ENCODE measurements at places on chromosomes 2 and 18.

GRCh38 chr2:138190999-138191398, 226.7 kb downstream of the HNMT start:
- no peak overlapping the region for H3K27ac ChIP-seq
- no peaks in the 10 kb centered on the region for H3K4me1 ChIP-seq

- H3K27ac ChIP-seq, result no peak overlapping the region
- no peaks in the 10 kb centered on the region for H3K27me3 ChIP-seq
- no peaks in the 10 kb centered on the region for H3K4me1 ChIP-seq
- H3K4me3 ChIP-seq, result no peak overlapping the region
- no peaks in the 10 kb centered on the region for H3K36me3 ChIP-seq
Observed at GRCh38 chr18:45456090-45457021, 158.9 kb upstream of the SLC14A2 start.

- no peaks in the 10 kb centered on the region for H3K4me1 ChIP-seq
- no peak for DNase-seq
- no peaks in the 10 kb centered on the region for H3K27me3 ChIP-seq
Observed at GRCh38 chr18:3748086-3748485, 298.1 kb downstream of the TGIF1 start.

GRCh38 chr18:12554796-12555388, 103.0 kb downstream of the SPIRE1 start:
- no peak overlapping the region for H3K27ac ChIP-seq
- DNase-seq, result no peak
- H3K4me1 ChIP-seq, result no peaks in the 10 kb centered on the region
- H3K4me3 ChIP-seq, result no peak overlapping the region

DNA sequence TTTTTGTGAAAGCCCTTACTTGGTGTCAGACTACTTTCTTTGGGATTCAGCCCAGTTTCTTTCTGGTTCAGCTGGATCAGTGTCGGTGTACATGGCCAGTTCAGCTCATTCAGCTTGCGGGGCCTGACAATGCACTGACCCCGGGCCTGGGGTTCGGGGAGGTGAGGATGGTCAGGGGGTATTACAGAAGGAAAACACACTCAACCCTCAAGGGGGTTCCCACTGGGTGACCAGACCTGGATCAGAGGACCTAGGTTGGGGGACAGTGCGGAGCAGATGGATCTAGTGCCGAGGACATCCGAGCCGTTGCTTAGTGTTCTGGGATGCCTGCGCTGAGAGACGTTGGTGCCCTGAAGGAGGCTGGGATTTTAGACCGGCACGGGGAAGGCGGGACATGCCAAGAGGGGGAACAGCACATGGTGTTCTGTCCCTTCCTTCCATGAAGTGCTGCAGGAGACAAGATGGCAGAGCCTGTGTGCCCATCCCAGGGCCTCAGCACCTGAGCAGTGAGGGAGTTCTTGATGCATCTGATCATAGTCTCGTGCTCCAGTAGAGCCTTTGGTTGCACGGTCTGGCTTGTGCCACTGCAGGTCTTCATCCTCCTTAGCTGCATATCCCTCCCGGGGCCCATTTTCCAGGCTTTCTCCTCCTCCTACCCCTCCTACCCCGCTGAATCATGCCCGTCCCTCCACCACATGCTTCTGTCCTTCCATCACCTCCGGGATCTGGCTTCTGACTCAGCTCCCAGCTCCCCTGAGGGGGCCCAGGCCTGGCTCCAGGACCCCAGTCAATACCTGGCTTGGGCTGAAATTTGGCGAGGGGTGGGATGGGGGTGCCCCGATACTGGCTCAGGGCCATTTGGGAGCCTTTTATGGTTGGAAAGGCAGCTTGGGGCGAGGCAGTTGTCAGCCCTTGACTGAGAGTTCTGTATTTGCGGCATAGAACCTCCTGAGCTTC, 18.0 kb downstream of the SPEG start:
- no peak overlapping the region for H3K27ac ChIP-seq
- no peaks in the 10 kb centered on the region for H3K36me3 ChIP-seq
- peaks cover 3% of the 10 kb centered on the region for H3K27me3 ChIP-seq
- no peak overlapping the region for H3K4me3 ChIP-seq

- peaks cover 16% of the 10 kb centered on the region for H3K27me3 ChIP-seq
- DNase-seq, result no peak
- no peak overlapping the region for H3K27ac ChIP-seq
- no peaks in the 10 kb centered on the region for H3K36me3 ChIP-seq
Observed at GRCh38 chr2:236164201-236164924, 3.8 kb downstream of the GBX2 start.

DNA sequence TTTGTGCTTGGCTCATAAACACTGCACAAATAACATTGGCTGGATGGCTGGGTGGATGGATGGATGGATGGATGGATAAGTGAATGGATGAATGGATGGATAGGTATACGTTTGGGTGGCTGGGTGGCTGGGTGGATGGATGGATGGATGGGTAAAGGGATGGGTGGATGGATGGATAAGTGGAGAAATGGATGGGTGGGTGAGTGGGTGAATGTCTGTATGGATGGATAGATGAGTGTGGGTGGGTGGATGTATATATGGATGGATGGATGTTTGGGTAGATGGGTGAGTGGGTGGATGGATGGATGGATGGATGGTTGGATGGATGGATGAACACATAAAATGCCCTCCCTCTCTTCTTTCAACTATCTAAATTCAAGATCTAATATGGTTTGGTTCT, 38.1 kb downstream of the KCNF1 start:
- no peak overlapping the region for H3K27ac ChIP-seq
- no peaks in the 10 kb centered on the region for H3K36me3 ChIP-seq
- H3K27me3 ChIP-seq, result peaks cover 7% of the 10 kb centered on the region
- no peak overlapping the region for H3K4me3 ChIP-seq
- H3K4me1 ChIP-seq, result peaks cover 14% of the 10 kb centered on the region

DNA sequence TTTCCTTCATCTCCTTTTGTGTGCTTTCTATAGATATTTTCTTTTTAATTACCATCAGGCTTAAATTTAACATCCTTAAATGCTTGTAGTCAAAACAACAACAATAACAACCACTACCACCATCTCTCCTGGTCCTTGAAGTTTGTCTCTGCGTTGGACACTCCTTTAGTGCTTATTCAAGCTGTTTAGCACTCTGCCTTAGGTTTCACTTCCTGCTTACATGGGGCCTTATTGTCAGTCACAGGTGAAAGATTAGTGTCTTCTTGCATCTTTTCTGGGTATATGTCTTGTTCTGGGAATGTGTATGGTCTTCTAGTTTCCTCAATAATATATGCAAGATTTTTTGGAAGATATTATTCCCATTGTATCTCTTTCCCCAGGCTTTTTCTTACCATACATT, 240.1 kb upstream of the NXPH2 start:
- no peaks in the 10 kb centered on the region for H3K27me3 ChIP-seq
- no peaks in the 10 kb centered on the region for H3K4me1 ChIP-seq
- no peaks in the 10 kb centered on the region for H3K36me3 ChIP-seq

DNA sequence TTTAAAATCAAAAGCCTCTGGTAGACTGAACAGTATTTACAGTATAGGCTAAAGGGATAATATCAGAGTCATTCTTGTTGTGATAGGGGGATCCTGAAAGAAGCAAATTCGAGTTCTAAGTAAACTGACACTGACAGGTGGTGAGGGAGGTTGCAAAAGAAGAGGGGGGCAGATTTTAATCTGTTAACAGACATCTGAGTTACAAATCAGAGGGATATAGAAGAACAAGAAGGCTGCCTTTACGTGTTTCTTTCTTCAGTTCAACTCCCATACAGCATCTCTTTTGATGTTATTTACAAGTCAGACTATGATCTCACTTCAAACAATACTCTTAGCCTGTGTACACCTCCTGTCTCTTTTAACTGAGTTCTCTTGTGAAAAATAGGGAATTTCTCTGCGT, 16.3 kb upstream of the ITGA4 start:
- H3K36me3 ChIP-seq, result no peaks in the 10 kb centered on the region
- no peak overlapping the region for H3K27ac ChIP-seq
- no peak for DNase-seq
- H3K27me3 ChIP-seq, result no peaks in the 10 kb centered on the region

DNA sequence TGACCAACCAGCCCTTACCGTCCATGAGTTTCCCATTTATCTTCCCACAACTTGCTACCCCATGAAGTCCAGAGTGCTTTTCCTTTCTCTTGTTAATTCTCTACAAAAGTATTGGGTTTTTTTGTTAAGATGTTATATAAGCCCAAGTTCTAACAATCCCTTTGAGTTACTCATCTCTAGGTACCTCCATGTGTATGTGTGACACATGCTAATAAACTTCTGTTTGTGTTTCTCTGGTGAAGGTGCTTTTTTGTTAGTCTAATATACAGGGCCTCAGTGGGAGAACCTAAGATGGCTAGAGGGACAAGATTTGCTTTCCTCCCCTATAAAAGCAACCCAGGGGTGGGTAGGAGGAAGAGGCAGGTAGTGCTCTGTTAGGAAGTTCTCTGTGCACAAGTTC, 31.8 kb upstream of the RMDN2 start:
- DNase-seq, result no peak
- peaks cover 34% of the 10 kb centered on the region for H3K4me1 ChIP-seq
- no peak overlapping the region for H3K27ac ChIP-seq
- H3K27me3 ChIP-seq, result no peaks in the 10 kb centered on the region
- H3K4me3 ChIP-seq, result no peak overlapping the region

- no peaks in the 10 kb centered on the region for H3K36me3 ChIP-seq
- H3K27ac ChIP-seq, result no peak overlapping the region
- DNase-seq, result no peak
- H3K4me1 ChIP-seq, result no peaks in the 10 kb centered on the region
Observed at GRCh38 chr2:52940101-52940500, 827.5 kb upstream of the CHAC2 start.

- no peaks in the 10 kb centered on the region for H3K27me3 ChIP-seq
- no peak overlapping the region for H3K27ac ChIP-seq
- H3K36me3 ChIP-seq, result no peaks in the 10 kb centered on the region
- H3K4me3 ChIP-seq, result no peak overlapping the region
- H3K4me1 ChIP-seq, result no peaks in the 10 kb centered on the region
Observed at GRCh38 chr2:10239561-10239967, 63.1 kb upstream of the HPCAL1 start.
